GM20000 (cell line): ENCODE measurements at places on chromosomes 5 and 9.

- peak; percentile 24 for DNase-seq
Measured at GRCh38 chr9:124133727-124134126, 122.2 kb downstream of the LHX2 start.

DNA sequence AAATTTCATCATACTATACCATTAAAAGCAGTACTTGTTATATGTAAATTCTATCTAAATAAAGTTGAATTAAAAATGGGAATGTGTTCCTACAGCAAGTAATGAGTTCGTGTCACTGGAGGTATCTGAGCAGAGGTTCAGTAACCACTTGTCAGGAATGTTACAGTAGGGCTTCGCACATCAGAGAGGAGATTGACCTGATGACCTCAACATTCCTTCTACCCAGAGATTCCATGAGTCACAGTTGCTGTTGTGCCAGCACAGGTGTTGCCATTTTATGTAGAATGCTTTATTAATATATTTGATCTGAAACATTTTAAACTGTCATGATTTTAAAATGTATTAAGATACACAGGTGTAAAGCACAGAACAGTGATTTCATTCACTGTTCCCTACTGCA, 60.3 kb downstream of the STX17 start:
- no peak for DNase-seq

- DNase-seq, result peak; percentile 54
Measured at GRCh38 chr9:123999661-124000060, 11.9 kb upstream of the LHX2 start.

DNA sequence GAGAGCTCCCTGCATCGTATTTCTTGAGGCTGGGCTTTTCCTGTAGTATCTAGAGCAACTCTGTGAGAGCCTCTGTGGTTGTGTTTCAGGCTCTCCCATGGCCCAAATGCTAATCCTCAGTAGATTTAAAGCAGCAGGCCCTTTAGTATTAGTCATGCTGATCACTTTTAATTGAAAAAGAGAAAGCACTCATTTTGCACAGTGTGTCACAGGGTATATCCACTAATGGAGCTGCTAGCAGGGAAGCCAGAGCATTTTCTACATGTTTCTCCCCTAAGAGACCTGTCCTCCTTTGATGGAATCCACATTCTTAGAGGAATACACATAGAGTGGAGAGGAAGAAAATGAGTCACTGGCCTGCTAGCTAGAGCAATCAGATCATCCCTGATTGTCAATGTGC, 348.5 kb downstream of the TMEM232 start:
- no peak for DNase-seq

DNA sequence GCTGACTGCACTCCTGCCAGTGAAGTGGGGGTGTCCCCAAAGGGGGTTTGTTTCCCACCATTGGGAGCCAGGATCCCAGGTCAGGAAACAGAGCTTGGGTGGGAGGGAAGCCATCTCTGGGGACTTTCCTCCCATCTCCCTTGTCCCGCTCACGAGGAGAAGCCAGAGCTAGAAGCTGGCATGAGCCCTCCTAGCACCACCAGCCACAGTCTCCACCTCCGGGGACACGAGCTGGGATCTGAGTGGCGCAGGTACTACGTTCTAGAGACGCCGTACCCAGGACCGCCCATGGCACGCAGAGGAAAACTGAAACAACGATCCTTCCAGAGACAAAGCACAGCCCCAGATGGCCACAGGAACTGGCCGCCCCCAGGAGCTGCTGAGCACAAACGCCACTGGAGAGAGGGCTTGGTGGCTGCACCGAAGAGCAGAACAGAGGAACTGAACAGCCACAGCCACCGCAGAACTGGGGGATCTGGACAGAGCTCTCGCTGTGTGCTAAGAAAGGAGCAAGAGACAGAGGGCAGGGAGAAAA, 29.8 kb downstream of the ADAMTS2 start:
- DNase-seq, result no peak
